Activated naive CD4-positive, alpha-beta T cell (primary cell): ENCODE measurements at places on chromosomes 1 and 21.

DNA sequence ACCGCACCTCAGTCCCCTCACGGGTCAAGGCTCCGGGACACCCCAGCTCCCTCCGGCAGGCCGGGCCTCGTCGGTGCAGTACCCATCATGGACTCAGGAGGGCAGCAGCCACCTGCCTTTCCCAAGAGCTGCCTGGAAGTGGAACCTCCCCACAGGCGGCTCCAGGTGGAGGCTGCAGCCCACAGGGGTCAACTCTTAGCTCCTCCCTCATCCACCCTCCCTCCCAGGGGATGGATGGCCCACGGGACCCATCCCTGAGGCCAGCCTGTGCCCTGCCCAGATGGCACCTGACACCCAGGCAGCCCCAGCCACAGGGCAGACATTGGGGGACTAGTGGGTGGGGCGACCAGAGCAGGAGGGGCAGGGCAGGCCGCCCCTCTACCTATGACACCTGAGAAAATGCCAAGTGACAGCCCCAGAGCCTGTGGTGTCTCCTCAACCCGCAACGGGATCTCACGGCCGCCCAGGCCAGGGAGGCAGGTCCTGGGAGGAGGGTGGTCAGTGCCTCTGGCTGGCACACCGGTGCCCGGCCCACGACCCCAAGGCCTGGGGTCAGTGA, 1.2 kb upstream of the ARHGEF16 start:
- DNase-seq: peak; percentile 69

DNA sequence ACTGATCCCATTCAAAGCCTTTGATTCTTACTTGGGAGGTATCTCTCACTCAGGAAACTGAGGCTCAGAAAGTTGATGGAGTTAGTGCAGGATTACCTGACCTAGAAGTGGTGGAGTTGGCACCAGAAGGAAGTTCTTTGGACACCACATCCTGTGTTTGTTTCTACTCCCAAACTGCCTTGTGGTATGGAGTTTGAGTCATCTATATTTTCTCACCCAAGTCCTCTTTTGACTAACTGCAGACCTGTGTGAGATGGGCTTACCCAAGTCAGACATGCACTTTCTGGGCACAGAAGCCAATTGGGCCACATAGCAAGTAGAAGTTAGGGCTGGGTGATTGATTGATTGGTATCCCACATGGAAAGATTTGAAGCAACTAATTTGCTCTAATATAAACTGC, 36.1 kb downstream of the FGGY start:
- DNase-seq: no peak

DNA sequence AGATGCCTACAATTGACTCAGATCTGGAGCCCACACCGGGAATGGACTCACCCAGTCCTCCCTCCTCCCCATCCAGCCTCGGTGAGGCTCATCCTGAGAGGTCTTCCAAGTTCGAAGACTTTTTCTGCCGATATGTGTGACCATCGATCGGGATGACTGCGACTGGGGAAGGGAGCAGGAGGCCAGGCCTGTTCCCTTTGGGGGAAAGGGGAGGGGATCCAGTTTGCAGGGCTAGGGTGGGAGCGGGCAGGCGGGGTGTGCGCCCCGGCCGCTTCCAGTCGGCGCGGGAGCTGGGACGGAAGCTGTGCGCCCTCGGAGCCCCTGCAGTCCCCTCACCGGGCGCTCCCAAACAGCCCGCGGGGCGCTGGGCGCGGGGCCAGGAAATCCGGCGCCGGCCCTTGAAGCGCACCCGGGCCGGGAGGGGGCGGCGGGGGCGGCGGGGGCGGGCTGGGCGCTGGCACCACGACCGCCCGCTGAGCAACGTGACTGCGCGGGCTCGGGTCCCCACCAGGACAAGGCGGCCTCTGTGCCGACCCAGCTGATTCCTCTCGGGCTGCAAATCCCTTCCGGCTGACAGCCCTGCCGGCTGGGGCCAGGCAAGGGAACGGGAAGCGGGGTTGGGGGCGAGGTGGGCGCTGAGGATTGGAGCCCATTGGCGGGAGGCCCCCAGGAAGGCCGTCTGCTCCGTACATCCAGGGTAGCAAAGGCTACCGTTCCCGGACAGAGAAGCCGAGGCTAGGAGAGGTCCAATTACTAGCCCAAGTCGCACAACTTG, 103.9 kb downstream of the EBNA1BP2 start:
- DNase-seq: peak; percentile 34

GRCh38 chr1:6825828-6826227, 40.6 kb downstream of the CAMTA1 start:
- no peak for DNase-seq

GRCh38 chr1:211493876-211494653, 2.1 kb upstream of the RD3 start:
- no peak for DNase-seq

GRCh38 chr1:51264451-51264850, 28.4 kb downstream of the RNF11 start:
- DNase-seq: no peak

GRCh38 chr1:114107474-114108435, 45.9 kb downstream of the SYT6 start:
- no peak for DNase-seq

- DNase-seq: no peak
Observed at GRCh38 chr1:59765011-59765730, 49.6 kb upstream of the HOOK1 start.

DNA sequence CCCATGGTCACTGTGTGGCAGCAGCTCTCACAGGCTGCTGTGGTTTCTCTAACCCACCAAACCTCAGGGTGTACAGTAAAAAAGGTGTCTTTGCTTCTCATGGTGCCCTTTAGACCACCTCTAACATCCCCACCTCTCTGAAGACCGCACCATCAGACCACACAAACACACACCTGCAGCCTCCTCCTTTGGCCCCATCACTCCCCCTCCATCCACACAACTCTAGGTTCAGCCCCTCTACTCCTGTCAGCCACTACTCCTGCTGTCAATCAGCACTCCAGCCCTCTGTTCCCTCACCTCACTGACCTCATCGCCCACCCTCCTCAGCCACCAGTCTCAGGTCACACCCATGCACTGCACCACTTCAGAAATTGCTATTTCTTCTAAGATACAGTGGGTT, 7.5 kb downstream of the ZNF692 start:
- no peak for DNase-seq

- no peak for DNase-seq
Observed at GRCh38 chr1:113552244-113552643, 161.9 kb downstream of the MAGI3 start.

- no peak for DNase-seq
Observed at GRCh38 chr1:70509996-70510876, 99.2 kb downstream of the CTH start.

GRCh38 chr21:14547834-14548513, 1.9 kb upstream of the SAMSN1 start:
- DNase-seq: no peak

GRCh38 chr1:191668525-191668924, 489.7 kb upstream of the RGS18 start:
- no peak for DNase-seq

- no peak for DNase-seq
Observed at GRCh38 chr21:19833082-19833481, 1165.1 kb upstream of the NCAM2 start.

GRCh38 chr1:6298940-6299465, 38.1 kb upstream of the GPR153 start:
- DNase-seq: no peak
